Lung (tissue), 17 donors: ENCODE measurements at places on chromosomes 12 and 14. TPM values are rescaled to one million over a fixed set of nuclear protein-coding genes. Genes with fewer than 3 reads are reported as not detected.

REM2 gene
- total RNA-seq = 0.92 TPM

TAS2R19 gene
- total RNA-seq = 3.2 TPM

ERH gene
- total RNA-seq = 138 TPM

CLEC1A gene
- total RNA-seq = 7.8 TPM

FAM222A gene
- 0.28 TPM for total RNA-seq

CMA1 gene
- total RNA-seq = not detected

HSP90B1 gene
- 781 TPM for total RNA-seq

MYRFL gene
- 1.9 TPM for total RNA-seq

GLIPR1L1 gene
- not detected for total RNA-seq

- no peaks in the 10 kb centered on the region for H3K36me3 ChIP-seq
- no peak overlapping the region for H3K4me3 ChIP-seq
- peak overlapping the region; percentile 35 for H3K27ac ChIP-seq
- H3K27me3 ChIP-seq = no peaks in the 10 kb centered on the region
- H3K4me1 ChIP-seq = peaks cover 24% of the 10 kb centered on the region
Observed at GRCh38 chr14:61567838-61568571, 127.3 kb upstream of the HIF1A start.

DNA sequence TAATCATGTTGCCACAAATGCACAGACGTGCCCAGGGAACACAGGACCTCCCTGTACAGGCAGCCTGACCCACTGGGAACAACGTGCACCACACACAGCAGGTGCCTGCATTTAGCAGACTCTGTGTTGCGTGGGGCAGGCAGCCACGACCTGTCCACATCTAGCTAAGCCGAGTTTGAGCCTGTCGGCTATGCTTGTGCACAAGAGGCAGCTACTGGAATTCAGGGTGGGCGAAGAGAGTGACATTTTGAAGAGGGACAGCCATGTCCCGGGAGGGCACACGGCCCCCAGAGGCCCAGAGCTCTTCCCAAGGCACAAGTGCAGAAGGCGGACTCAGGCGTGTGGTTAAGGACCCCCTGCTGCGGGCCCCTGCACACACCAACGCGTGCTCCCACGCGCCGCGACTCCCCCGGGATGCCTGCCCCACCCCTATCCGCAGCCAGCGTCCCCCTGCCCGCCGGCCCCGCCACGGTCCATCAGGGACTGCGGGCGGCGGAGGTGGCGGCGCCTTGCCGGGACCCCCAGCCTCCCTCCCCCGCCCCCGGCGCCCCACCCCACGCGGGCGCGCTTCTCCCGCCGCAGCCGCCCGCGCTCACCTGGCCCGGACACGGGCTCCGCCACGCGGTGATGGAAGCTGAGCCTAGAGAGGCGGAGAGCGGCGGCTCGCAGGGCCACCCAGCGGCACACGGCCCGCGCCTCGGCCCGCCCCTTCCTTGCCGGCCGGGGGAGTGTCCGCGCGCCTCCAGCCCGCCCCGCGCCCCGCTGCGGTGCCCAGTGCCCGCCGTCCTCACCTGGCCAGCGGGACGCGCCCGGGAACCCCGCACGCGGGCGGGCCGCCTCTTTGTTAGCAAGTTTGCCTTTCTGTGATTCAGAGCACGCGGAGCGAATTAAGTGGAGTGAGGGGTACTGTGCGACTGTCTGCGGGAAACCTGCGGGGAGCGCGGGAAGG lies 125.3 kb upstream of the PRMT8 start:
- no peak overlapping the region for H3K4me3 ChIP-seq
- no peak for DNase-seq
- H3K36me3 ChIP-seq = no peaks in the 10 kb centered on the region
- H3K4me1 ChIP-seq = no peaks in the 10 kb centered on the region

- no peak overlapping the region for H3K4me3 ChIP-seq
- H3K27ac ChIP-seq = no peak overlapping the region
- H3K4me1 ChIP-seq = no peaks in the 10 kb centered on the region
- no peaks in the 10 kb centered on the region for H3K36me3 ChIP-seq
- H3K27me3 ChIP-seq = no peaks in the 10 kb centered on the region
Observed at GRCh38 chr12:12683725-12684124, 12.3 kb downstream of the GPR19 start.

DNA sequence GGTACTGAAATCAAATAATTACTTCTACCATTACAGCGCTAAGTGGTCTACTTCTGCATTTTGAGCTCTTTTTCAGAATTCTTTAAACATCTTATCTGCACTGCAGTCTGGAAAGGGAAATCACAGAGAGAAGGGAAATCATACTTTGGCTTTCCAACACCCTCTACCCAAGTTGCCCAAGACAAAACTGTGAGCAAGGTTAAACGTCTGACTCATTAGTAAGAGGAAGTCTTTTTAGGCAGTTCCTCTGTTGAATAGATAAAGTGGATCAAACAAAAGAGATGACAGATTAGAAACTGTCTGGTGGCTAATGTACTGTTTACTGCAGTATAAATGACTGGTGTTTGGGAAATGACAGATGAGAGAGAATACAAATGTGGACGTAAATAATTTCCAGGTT lies 858.1 kb downstream of the NRXN3 start:
- no peak for DNase-seq
- no peak overlapping the region for H3K4me3 ChIP-seq
- H3K4me1 ChIP-seq = no peaks in the 10 kb centered on the region
- H3K27me3 ChIP-seq = no peaks in the 10 kb centered on the region

GRCh38 chr12:123696646-123697045 lies 15.5 kb upstream of the ATP6V0A2 start:
- peaks cover 20% of the 10 kb centered on the region for H3K36me3 ChIP-seq
- no peak overlapping the region for H3K4me3 ChIP-seq
- no peak overlapping the region for H3K27ac ChIP-seq

GRCh38 chr12:53044896-53045695 lies 4.8 kb upstream of the TNS2 start:
- H3K36me3 ChIP-seq = peaks cover under 1% of the 10 kb centered on the region
- H3K4me1 ChIP-seq = peaks cover 9% of the 10 kb centered on the region
- peak overlapping the region; percentile 87 for H3K27ac ChIP-seq
- no peak for DNase-seq
- H3K27me3 ChIP-seq = no peaks in the 10 kb centered on the region

- no peak overlapping the region for H3K27ac ChIP-seq
- no peaks in the 10 kb centered on the region for H3K27me3 ChIP-seq
- no peak overlapping the region for H3K4me3 ChIP-seq
- no peak for DNase-seq
- no peaks in the 10 kb centered on the region for H3K4me1 ChIP-seq
Observed at GRCh38 chr12:108228746-108229145, 99.7 kb downstream of the WSCD2 start.

DNA sequence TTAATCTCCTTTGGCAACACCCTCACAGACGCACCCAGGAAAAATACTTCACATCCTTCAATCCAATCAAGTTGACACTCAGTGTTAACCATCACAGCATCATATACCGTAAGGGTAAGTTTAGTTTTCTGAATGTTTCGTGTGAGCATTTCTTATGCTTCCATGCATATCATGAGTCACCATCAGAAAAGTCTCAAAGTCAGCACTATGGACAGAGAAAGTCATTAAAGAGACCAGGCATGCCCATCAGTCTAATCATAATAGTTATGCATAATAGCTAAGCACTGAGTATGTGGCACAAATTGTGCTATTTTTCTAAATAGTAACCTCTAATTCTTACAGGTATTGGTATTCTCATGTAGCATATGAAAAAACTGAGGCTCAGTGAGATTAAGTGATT lies 158.8 kb upstream of the PRMT8 start:
- H3K27me3 ChIP-seq = peaks cover 2% of the 10 kb centered on the region
- no peak overlapping the region for H3K4me3 ChIP-seq
- DNase-seq = peak; percentile 52
- H3K4me1 ChIP-seq = no peaks in the 10 kb centered on the region
- H3K27ac ChIP-seq = no peak overlapping the region

GRCh38 chr12:25254271-25254880 lies 3.6 kb upstream of the KRAS start:
- no peak overlapping the region for H3K27ac ChIP-seq
- H3K27me3 ChIP-seq = no peaks in the 10 kb centered on the region
- H3K36me3 ChIP-seq = no peaks in the 10 kb centered on the region
- no peak for DNase-seq
- no peak overlapping the region for H3K4me3 ChIP-seq

DNA sequence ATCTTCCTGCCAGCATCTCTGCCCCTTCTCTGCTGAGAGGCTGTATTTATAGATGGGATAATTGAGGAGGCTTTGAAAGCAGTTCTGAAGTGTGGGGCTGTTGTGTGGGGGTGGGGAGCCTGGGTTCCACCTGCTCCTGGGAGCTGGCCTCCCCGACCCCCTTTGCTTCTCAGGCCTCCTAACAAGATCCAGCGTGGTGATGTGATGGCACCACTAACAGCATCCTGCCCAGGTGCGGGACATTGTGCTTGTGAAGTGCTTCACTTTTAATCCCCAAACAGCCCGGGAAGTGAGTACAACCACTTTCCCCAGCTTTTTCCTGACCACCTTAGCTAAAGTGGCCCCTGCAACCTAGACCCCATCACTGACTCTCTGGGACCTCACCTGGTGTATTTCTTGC lies 95.1 kb upstream of the NRXN3 start:
- H3K36me3 ChIP-seq = no peaks in the 10 kb centered on the region
- DNase-seq = no peak
- H3K4me3 ChIP-seq = no peak overlapping the region
- H3K27me3 ChIP-seq = no peaks in the 10 kb centered on the region
- no peaks in the 10 kb centered on the region for H3K4me1 ChIP-seq
- no peak overlapping the region for H3K27ac ChIP-seq

DNA sequence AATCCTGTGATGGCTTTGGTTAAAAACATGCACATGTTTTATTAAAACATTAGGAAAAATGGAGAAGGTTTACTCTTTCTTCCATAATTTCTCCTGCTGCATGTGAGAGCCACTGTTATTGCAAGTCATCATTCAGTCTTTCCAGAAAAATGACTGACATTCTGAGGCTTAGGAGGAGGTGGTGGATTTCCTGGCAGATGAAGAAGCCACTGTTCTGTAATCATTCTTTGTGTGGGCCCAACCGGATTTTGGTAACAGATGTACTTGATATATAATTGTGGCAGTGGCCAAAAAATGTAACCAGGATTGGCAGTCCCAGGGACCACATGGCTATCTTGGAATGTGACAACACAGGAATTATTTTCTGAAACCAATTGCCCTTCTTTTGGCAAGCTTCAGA lies 120.2 kb downstream of the DAAM1 start:
- H3K4me3 ChIP-seq = no peak overlapping the region
- DNase-seq = no peak
- peaks cover 2% of the 10 kb centered on the region for H3K4me1 ChIP-seq

- DNase-seq = peak; percentile 80
- H3K4me3 ChIP-seq = no peak overlapping the region
- no peaks in the 10 kb centered on the region for H3K27me3 ChIP-seq
- peaks cover 6% of the 10 kb centered on the region for H3K36me3 ChIP-seq
- H3K4me1 ChIP-seq = peaks cover 2% of the 10 kb centered on the region
- H3K27ac ChIP-seq = no peak overlapping the region
Observed at GRCh38 chr12:111753144-111753881, 13.4 kb upstream of the ALDH2 start.

DNA sequence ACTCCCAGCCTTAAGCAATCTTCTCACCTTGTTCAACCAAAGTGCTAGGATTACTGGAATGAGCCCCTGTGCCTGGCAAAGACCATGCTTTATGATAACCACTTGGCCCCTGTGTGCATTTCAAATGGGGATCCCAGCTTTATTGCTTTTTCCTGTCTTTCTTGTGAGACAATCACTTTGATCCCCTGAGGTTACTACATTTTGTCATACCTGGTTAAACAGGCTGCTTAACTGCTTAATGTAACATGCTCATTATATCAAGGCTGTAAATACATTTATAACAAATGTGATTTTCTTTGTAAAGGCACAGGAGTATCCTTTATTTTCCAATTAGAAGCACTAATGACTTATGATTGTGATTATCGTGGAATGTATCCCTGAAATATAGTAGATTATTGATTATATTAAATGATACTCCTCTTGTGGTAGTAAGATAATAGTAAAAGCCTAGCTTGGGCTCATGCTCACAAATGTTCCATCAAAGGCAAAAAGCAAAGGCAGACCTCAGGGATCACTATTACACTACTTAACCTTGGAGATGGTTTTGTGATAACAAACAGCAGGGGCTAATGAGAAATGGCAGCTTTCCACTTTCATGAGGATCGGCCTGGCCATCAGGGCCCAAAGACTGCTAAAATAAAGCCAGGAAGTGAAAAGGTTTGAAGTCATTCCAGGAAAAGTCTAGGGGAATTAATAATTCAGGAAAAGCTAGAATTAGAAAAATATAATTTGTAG lies 290.8 kb upstream of the MDGA2 start:
- no peaks in the 10 kb centered on the region for H3K4me1 ChIP-seq
- no peaks in the 10 kb centered on the region for H3K27me3 ChIP-seq
- H3K36me3 ChIP-seq = no peaks in the 10 kb centered on the region
- no peak overlapping the region for H3K27ac ChIP-seq

DNA sequence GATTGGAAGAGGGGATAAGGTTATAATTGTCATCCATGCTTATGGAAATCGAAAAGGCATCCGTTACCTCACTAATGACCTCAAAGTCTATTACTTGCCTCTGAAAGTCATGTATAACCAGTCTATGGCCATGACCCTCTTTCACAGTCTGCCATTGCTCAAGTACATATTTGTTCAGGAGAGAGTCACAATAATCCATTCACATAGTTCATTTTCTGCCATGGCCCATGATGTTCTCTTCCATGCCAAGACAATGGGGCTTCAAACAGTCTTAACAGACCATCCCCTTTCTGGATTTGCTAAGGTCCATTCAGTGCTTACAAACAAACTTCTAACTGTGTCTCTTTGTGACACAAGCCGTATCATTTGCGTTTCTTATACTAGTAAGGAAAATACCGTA lies 5.4 kb downstream of the GAS2L3 start:
- no peak overlapping the region for H3K4me3 ChIP-seq
- H3K27ac ChIP-seq = no peak overlapping the region
- no peaks in the 10 kb centered on the region for H3K4me1 ChIP-seq

DNA sequence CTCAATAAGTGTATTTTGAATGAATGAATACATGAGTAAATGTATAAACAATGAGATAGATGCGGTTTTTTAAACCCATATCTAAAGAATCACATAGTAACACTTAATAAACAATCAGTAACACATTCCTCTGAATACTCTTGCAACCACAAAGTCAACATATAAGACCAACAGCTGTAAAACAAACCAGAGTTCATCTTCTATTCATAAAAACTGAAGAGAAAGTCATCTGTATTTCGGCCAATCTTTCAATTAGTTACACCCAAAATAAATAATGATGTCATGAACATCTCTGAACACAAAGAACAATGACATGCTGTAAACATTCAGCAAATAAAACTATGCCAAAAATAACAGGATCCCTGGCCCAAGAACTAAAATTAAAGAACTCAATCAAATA lies 47.2 kb downstream of the ARMH4 start:
- DNase-seq = peak; percentile 86
- no peaks in the 10 kb centered on the region for H3K4me1 ChIP-seq
- H3K36me3 ChIP-seq = no peaks in the 10 kb centered on the region
- no peak overlapping the region for H3K27ac ChIP-seq
- H3K4me3 ChIP-seq = no peak overlapping the region

GRCh38 chr14:88599326-88599725 lies 36.5 kb downstream of the ZC3H14 start:
- H3K36me3 ChIP-seq = peaks cover 24% of the 10 kb centered on the region
- no peaks in the 10 kb centered on the region for H3K4me1 ChIP-seq
- H3K27ac ChIP-seq = no peak overlapping the region
- DNase-seq = no peak
- H3K27me3 ChIP-seq = no peaks in the 10 kb centered on the region
